Activated CD4-positive, alpha-beta T cell treated with anti-CD3 and anti-CD28 coated beads, Interleukin-2, Interleukin-4, amounts not matched to agents 100 ng/mL and 50 ng/mL, durations not matched to agents 16 hours and 8 hours (primary cell): ENCODE measurements at places on chromosomes 11 and 22.

- no peak for DNase-seq
Observed at GRCh38 chr22:44393066-44393465, 80.3 kb upstream of the SHISAL1 start.

DNA sequence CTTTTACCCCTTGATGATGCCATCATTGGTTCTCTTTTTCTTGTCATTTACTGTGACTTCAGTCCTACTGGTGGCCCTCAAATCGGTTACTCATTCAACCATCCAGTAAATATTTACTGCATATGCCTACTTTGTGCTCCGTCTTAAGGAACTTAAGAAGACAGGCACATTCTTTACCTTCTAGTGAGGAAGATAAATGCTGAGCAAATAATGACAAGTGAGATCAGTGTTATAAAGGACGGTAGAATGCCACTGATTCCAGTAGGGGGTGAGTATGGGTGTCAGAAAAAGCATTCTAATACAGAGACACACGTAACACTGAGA, 1.6 kb downstream of the ANKRD42 start:
- DNase-seq: no peak

DNA sequence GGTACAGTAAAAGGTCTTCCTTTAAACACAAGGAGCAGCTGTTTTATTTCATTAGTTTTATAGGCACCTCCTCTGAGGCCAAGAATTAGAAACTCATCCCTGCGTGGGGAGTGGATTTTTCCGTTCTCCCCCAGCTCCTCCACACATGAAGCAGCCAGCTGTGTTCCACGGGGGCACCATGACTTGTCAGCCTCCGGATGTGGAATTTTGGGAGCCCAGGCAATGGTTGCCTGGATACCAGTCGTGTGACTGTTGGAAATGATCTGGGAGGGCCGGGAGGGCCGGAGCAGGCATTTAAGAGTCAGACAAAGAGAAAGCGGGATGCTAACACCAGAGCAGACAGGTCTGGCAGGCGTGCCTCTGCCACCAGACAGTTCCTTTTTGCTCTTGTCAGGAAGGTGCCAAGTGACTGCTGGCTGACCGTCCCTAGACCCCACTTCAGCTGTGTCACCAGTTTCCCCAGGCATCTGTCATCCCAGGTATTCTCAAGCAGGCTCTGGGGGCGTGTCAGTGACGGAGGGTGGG, 15.9 kb upstream of the CDC42EP2 start:
- DNase-seq: no peak

- DNase-seq: no peak
Observed at GRCh38 chr11:121841487-121842191, 274.4 kb downstream of the BLID start.

DNA sequence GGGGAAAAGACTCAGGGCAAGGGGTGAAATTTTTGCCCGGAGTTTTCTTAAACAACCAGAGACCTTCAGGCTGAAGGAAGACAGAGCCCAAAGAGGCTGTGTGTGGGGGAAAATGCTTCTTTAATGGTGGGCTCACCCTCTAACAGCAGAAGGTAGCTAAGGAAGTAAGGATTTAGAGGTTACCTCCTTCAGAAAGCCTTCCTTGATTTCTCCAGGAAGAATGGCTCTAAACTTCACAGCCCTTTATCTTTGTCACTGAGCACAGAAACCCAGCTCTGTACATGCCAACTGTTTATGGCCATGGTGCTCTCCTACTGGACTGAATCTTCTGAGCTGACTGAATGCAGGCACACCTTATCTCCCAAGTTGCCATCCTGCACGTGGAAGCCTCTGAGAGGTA, 196.0 kb downstream of the TENM4 start:
- no peak for DNase-seq

DNA sequence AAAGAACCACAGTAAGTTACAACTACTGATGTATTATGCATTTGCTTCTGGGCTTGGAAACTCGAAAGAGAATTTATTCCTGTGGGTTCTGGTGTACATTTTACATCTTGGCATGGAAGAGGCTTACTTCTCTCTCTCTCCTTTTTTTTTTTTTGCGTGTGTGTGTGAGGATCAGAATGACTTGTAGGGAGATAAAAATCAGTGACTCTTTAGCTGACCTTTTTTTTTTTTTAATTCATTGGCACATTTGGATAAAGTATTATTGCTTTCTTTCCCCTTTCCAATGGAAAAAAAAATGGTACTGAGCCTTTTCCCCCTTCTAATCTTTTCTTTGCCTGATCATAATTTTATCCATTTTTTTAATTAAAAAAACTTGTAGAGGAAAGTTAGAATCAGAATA, 43.5 kb downstream of the EXT2 start:
- DNase-seq: no peak

- no peak for DNase-seq
Observed at GRCh38 chr22:45320357-45320976, 10.7 kb downstream of the FAM118A start.

GRCh38 chr11:47912843-47913437, 64.8 kb upstream of the NUP160 start:
- DNase-seq: no peak

DNA sequence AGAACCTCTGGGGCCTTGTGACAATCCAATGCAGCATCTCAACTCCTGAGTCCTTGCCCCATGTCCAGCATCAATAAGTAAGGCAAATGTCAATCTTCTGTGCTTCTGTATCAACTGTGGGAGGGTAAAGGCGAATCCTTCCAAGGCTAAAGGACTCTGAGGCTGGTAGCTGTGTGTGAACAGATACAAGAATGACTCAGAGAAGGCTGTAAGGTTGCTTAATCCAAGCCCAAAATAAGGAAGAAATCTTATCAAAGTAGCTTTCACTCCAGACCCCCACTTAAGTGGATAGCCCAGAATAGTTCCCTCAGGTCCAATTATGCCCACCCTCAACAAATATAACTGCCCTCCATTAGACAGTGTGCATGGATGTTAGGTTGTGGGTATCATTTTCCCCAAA, 28.1 kb upstream of the SCGB1A1 start:
- no peak for DNase-seq

- DNase-seq: no peak
Observed at GRCh38 chr11:106161775-106162634, 84.5 kb downstream of the AASDHPPT start.

GRCh38 chr11:46331282-46331984, 15.8 kb upstream of the DGKZ start:
- no peak for DNase-seq

DNA sequence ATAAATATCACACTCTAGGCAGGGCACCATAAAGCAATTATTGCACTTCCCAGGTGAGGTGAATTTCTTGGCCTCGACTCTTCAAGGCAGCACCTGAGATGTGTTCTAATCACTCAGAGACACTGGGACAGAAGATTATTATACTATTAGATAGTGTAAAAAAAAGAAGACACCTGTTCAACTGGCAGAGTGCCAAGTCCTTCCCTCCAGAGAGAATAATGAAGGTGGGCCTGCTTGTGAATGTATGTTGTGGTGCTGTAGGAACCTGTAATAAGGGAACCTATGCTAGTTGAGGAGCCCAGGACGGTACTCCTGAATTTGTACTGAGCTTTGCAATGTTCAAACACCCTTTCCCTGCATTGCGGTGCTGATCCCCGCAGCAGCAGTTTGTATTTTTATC, 107.5 kb downstream of the NXPE2 start:
- DNase-seq: no peak

DNA sequence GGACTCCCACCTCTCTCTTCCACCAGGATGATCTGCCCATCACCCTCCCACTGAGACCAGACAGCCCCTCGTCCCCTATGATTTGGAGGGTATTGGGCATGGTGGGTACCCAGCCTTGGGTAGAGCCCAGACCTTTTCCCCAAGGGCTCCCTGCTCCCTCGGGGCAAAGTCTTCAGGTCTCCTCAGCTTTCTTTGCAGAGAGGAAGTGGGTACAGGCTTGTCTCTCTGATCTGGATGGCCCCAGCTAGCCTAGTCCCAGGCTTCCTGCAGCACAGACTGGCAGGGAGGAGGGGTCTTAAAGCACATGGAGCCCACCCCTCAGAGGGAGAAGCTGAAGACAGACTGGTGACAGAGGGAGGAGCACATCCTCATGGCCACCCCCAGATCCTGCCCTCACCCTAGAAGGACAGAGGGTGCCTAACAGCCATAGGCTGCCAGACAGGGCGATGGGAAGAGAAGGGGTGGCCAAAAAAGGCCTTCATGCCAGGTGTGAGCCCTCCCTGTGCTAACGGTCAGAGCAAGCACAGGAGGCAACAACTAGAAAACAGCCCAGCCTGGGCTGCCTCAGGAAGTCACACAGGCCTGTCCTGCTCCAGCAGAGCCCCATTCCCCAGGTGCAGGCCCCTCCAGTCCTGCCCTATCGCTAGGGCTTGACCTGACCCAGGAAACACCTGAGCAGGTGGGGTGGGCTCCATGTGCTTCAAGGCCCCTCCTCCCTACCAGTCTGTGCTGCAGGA, 30.4 kb downstream of the SLC22A12 start:
- DNase-seq: no peak

GRCh38 chr11:3946455-3947017, 91.1 kb downstream of the STIM1 start:
- no peak for DNase-seq

DNA sequence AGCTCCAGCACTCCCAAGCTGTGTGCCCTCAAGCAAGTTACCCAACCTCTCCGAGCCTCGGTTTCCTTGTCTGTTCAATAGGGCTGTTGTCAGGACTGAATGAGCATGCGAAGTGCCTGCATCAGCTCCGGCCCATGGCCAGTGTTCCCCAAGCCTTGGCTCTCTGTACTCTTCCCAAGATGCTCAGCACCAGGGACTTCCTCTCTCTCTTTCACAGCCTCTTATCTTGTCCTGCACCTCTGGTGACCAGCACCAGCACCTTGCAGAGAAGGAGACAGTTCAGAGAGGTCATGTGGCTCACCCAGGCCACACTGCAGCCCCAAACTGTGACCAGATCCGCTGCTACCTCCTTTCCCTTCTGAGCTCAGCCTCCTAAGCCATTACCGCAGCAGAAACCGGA, 120.3 kb upstream of the ANO1 start:
- no peak for DNase-seq

DNA sequence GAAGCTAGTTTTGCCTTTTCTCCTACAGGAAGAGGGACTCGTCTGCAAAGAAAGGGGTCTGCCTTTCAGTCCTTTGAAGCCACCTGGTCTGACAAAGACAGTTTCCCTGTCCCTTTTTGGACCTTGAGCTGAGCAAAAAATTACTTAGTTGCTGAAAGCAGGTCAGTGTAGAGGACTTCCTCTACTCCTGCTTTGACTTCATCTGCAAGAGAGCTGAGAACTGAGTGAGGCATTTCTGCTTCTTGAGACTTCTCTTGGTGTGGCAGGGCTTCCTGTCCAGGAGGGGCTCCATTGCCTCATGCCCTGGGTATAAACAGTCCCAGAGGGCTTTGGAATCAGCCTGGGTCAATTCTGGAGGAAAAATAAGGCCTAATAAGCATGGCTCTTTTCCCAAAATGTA, 73.1 kb downstream of the ZNRF3 start:
- no peak for DNase-seq

GRCh38 chr11:35967042-35967441, 23.2 kb downstream of the LDLRAD3 start:
- DNase-seq: no peak

GRCh38 chr11:68825571-68825970, 16.1 kb downstream of the CPT1A start:
- DNase-seq: peak; percentile 29

- DNase-seq: no peak
Observed at GRCh38 chr11:74299015-74299414, 12.4 kb downstream of the P4HA3 start.

DNA sequence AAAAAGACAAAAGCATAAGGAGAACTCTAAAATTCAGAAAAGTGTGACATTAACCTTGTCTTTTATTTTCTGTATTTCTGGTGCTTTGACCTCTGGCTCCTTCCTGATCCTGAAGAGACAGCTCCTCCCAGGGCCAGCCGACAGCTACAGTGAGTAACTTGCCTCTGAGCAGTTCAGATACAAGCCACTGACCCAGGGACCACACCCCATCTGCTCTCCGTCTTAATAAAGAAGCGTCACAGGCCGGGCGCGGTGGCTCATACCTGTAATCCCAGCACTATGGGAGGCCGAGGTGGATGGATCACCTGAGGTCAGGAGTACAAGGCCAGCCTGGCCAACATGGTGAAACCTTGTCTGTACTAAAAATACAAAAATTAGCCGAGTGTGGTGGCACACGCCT, 6.5 kb downstream of the MLC1 start:
- DNase-seq: no peak

- no peak for DNase-seq
Observed at GRCh38 chr11:116072601-116073410, 568.6 kb upstream of the CADM1 start.

DNA sequence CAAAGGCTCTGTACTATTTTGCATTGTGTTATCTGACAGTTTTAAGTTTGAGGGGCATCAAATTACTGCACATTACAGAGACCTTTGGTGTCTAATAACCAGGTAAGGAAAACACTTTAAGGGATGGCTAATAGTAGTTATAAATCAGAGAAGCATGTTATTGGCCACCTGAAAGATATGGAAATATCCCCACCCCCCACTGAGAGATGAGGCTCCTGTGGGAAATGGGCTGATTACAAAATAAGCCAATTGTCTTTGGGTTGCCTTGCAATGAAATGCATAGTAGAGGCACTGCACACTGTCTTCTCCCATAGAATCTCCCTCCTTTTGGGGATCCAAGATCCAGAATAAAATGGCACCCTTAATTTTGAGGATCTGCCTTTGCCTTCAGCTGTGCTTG, 91.0 kb downstream of the IGLL5 start:
- DNase-seq: no peak

DNA sequence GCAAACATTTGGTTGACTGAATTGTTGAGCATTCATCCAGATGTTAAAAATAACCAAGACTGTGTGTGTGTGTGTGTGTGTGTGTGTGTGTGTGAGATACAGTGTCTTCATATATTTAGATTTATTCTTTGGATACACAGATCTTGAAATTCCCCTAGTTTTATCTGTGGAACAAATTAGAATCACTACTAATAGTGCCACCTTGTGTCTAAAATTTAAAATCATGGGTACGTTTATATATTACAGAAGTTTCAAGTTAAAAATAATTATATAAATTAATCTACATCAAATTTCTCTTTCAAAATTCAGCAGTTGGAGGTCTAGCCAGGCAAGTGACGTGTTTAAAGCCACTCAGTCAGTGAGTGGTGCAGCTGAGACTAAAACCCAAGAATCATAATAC, 1566.2 kb upstream of the TENM4 start:
- DNase-seq: no peak

DNA sequence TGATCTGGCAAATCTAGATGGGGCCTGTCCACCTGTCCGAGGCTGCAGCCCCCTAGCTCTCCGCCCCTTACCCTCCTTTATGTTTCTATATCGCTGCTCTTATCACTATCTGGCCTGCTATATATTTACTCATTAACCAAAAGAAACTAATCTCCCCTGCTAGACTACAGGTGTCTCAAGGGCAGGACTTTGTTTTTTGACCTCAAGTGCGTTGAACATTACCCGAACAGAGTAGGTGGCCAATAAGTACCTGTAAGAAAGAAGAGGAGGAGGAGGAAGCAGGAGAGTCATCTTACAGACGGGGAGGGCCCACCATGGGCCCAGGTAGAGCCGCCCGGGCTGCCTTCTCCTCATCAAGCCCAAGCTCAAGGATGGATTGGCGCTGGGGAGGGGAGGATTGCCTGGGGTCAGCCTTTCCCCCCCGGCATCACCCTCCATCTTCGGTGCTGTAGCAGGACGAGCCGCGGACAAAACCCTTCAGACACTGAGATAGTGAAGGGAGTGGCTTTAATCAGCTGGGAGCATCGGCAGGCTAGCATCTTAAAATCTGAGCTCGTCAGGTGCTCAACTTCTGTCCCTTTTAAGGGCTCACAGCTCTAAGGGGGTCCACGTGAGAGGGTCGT, 1.2 kb upstream of the P2RY6 start:
- no peak for DNase-seq
